ENCODE measurements at places on chromosomes 12 and 14.

- DNase-seq = no peak
Observed at GRCh38 chr12:91921555-91921954, 224.1 kb downstream of the BTG1 start.

- no peak for DNase-seq
Observed at GRCh38 chr14:76465664-76466063, 89.7 kb downstream of the ESRRB start.

GRCh38 chr12:132827763-132828703 lies 636 bp downstream of the GOLGA3 start:
- DNase-seq = no peak

DNA sequence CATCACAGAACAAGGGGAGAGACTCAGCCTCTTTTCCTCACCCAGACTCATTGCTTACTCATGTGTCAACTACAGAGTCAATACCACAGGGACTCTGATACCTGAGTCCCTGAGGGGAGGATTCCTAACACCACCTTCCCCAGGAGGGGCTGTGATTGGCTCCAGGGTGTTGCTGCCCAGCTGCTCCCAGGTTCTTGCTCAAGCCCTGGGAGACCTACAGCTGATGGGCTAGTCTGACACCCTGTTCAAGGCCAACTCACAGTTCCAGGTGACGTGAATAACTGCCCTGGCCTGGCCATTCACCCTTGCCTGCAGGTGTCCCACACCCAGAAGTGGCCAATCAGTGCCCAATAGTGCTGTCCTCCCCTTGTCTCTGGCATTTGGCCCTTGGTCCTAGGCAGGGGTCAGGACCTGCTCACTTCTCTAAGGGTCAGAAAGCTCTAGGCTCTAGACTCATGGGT lies 8.6 kb downstream of the SPRYD4 start:
- no peak for DNase-seq

- no peak for DNase-seq
Observed at GRCh38 chr12:44464180-44464579, 411.9 kb downstream of the NELL2 start.

DNA sequence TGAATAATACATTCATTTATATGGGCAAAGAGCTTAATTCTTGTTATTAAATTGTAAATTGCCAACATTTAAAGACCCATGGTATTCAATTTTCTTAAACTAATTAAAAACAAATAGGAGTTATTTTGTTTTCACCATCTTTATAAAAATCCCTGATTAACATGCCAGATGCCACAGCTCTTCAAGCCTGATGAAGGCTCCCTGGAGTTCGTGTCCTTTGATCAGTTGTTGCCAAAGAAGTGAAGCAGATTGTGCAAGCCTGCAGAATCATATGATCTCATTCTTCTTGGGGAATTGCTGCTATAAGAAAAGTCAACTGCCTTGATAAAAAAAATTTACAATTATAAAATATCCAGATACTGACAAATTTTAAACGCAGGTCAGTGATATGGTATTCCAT lies 288.3 kb upstream of the PPFIA2 start:
- DNase-seq = no peak

DNA sequence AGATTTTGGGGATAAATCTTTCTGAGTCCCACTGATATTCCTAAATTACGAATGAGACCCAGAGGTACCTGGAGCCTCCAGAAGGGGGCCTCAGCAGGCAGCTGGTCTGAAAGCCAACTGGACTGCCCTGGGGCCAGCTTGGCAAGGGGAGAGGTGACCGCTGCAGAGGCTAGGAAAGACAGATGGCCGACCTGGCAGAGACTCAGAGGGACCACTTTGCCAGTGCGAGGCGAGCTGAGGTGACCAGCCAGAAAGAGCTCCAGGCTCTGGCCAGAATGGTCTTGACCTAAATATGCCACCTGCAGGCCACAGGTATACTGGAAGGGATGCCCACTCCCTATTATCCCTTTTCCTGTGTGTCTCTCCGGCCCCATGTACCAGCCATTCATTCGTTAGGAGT lies 256.8 kb upstream of the GARIN6 start:
- DNase-seq = no peak

DNA sequence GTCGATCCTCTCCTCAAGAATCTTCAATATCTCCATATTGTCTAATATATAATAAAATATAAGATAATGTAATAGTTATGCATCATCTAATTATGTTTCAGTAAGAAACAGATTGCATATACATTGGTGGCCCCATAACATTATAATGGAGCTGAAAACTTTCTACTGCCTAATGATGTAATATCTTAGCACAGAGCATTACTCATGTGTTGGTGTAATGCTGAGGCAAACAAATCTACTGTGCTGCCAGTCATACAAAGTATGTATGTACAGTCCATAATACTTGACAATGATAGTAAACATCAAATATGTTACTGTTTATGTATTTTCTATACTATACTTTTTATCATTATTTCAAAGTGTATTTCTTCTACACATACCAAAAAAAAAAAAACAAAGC lies 128.7 kb downstream of the CPNE8 start:
- no peak for DNase-seq

GRCh38 chr14:52352061-52352491 lies 38.0 kb downstream of the PTGER2 start:
- DNase-seq = peak; percentile 69

DNA sequence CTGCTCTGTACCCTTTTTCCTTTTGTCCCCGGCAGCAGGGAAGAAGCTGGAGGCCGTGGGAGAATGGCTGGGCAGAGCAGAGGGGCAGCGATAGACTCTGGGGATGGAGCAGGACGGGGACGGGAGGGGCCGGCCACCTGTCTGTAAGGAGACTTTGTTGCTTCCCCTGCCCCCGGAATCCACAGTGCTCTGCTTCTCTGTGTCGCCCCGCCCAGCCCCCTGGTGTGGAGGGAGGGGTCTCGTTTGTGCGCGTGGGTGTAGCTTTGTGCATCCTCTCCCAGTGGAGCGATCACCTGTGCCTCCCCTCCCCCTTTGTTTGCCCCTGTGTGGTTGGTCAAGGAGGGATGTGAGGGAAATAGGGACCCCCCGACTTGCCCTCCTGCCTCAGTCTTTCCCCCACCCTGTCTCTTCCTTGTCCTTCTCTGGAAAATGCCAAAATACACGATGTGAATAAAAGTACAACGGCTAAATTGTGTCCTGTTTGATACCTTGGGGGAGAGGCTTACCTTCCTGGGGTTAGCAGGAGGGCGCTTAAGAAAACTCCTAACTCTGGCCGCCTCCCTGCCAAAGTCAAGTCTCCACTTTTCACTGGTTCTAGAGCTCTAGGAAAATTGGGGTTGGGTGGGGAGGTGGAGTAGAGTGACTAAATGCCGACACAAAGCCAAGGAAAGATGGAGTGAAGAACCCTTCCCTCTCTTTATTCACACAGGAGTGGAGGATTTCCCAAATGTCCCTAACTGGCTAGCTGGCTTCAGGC lies 990 bp upstream of the TPI1 start:
- DNase-seq = no peak

DNA sequence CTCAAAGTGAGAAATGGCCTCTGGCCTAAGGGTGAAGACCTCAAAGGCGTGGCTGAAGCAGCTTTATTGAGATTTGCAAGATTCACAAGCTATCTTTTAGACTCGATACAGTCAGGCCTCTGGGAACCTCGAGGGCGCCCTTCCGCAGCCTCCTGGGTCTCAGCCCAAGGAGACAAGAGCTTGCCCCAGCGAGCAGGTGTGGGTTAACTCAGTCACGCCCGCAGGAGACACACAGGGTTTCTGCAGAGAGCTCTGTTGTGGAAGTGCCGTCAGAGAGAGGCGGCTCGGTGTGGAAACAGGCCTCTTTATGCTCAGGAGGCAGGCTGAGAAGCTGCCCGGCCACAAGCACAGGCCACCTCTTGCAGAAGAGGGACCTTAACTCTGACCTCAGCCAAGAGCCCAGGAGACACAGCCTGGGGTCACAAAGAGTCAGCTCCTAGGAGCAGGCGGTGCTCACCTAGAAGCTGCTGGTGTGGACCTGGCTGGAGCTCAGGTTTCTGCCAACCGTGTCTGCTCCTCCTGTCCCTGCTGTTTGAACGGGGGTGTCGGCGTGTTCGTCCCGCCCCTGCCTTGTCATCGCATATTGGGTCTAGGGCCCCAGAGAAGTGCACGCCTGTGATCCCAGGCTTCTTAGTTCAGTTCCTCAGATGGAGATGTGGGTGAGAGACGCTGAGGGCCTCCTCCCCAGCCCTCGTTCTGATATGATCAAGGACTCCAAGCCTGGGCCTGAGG lies 42.1 kb upstream of the FBRSL1 start:
- DNase-seq = no peak

DNA sequence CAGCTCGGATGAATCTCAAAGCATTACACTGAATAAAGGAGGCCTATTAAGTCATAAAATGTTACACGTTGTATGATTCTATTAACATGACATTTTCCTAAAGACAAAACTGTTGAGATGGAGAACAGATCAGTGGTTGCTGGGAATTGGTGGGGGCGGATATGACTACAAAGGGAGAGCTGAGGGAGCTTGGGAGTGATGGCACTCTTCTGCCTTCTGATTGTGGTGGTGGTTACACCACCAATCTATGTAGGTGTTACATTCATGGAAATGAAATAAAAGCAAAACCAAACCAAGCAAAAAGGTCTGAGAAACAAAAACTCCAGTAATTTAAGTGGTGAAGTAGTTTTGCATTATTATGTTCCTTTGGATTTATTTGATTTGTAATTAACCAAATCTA lies 16.4 kb upstream of the EVL start:
- peak; percentile 23 for DNase-seq

DNA sequence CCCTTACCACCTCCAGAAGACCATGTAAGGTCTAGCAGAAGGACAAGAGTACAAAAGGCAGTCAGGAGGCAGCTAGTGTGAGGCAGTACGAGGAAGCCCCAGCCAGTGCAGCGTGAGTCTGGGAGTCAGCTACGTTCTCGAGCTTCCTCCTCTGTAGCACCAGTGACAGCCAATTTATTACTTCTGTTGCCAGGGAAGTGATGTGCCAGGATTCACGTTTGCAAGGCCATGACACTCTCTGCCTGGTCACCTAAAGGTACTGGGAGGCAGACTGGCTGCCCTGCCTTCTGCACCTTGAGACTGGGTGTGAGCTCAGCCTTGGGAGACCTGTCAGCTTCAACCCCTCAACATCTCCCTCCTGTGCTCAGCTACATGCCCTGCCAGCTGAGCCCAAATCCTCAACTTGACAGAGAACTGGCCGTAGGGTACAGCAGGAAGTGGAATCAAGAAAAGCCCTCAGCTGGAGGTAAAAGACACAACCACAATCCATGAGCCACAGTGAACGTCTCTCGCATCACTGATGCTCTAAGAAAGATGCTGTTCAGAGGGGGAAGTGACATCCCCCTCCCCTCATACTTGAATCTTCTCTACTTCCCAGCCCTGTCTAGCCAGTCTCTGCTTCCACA lies 182.5 kb upstream of the RGS6 start:
- DNase-seq = no peak

- DNase-seq = no peak
Observed at GRCh38 chr12:69338120-69338859, 9.9 kb upstream of the LYZ start.

DNA sequence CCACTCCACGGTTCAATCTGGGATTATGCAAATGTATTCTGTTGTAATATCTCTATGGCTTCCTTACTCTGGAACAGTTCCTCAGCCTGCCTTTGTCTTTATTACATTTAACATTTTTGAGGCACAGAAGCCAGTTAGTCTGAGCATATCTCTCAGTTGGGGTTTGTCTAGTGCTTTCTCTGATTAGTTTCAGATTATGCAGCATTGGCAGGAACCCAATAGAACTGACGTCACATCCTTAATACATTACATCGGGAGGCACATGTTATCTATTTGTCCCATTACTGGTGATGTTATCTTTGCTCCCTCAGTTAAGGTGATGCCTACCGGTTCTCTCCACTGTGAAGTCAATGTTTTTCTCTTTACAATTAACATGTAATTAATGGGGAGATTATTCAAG lies 62.4 kb downstream of the PPM1A start:
- DNase-seq = no peak

GRCh38 chr14:30345511-30345910 lies 213.4 kb upstream of the G2E3 start:
- DNase-seq = no peak

DNA sequence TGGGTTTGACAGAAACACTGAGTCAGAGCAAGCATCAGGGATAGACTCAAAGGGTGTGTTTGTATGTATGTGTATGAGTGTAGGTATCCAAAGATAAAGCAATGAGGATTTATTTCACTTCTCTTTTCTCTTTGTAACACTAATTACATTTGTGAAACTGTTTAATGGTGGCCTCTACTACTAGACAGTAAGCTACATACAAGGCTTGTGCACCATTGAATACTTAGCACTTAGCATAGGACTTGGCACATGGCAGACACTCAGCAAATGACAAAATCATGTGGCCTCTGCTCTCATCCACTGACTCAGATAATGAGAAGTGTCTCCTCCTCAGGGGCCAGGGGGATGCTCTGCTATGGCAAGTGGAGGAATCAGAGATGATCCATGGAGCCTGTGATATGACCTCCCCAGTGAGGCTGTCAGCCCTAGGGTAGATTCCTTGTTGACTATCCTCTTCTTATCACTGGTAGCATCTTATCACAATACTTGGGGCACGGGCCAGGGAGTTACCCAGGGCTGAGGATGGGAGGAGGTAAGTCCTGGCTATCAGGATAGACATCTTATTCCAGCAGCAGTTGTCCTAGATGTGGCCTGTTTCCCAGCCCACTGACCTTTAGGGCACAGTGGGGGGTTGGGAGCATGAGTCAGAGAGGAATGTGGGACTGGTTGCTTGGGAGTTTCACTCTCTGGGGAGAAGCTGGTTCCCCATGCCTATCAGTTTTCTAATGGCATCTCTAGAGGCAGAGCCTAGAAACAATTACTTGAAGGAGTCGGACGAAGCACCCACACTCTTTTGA lies 71.2 kb upstream of the HOXC13 start:
- DNase-seq = no peak

- DNase-seq = no peak
Observed at GRCh38 chr12:89919241-89919906, 210.7 kb upstream of the ATP2B1 start.

GRCh38 chr12:55737581-55738122 lies 5.3 kb upstream of the GDF11 start:
- no peak for DNase-seq

GRCh38 chr12:26172946-26173552 lies 22.3 kb upstream of the SSPN start:
- DNase-seq = no peak

DNA sequence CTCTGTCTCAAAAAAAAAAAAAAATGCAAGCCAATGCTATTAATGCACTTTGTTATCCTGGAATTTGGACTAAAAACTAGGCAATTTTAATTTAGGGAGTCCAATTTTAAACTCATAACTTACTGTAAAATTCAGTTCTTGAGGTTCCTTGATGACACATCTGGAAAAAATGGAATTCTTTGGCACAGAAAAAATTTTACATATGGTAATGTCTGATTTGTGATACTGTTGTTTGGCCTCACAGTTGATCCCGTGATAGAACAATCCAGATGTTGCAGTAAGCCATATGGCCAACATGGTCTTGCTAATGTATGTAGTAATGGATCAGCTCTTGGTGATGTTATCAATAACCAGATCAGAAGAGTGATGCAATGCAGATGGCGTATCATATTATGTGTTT lies 1089.8 kb downstream of the FLRT2 start:
- DNase-seq = no peak

GRCh38 chr14:23629832-23630396 lies 6.2 kb upstream of the DHRS2 start:
- DNase-seq = no peak

All from central memory CD4-positive, alpha-beta T cell (primary cell).